ENCODE measurements at places on chromosomes 1 and 21.
A peak's percentile ranks its signal among the peaks of the same experiment; 100 is the strongest.

DNA sequence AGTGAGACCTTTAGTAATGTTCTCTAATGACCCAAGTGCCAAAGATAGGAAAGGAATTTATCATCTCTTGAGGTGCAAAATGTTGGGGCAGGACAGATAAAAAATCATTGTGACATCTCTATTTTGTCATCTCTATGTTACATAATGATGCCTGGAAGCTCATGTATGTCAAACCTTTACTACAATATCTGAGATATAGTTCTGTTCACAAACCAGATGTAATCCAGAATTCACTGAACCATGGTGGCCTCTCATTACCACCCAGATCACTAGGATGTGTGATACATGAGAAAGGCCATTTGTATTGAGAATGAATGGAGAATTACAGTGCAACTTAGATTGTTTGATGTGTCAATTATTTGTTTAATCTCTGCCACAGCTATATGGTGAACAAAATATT is 22.0 kb upstream of the KCTD3 start:
- DNase-seq = no peak

DNA sequence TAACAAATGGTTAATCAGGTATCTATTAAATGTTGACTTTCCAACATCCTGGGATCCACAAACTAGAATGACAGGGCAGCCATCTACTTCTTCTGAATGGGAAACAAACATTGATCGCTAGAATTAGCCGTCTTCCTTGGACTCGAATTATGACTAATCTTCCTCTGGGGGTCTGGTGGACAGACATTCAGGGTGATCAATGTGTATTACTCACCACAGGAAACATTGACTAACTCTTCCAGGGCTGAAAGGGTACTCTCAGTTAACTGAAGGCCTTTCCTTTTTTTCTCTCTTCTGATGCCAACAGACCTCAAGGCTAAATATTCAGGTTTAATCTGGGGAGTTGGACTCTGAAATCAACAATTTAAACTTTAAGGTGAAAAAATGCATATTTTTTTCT is 9.5 kb downstream of the NOL9 start:
- no peak for DNase-seq

DNA sequence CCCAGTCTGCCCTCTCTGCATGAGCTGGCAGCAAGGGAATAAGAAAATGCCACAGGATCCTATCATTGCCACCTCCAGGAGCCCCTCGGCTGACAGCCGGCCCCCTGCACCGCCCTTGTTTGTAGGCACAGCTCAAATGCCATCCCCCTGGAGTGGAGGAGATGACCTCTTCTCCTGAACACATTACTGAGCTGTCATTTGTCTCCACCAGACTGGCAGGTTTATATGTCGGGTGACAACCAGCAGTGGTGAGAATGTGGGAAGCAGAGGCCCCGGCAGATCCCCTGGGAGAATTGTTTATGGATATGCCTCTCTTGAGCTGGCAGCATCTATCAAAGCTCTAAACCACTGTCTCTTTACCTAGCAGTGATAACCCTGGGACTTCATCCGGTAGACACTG is 135.4 kb upstream of the FMN2 start:
- no peak for DNase-seq

DNA sequence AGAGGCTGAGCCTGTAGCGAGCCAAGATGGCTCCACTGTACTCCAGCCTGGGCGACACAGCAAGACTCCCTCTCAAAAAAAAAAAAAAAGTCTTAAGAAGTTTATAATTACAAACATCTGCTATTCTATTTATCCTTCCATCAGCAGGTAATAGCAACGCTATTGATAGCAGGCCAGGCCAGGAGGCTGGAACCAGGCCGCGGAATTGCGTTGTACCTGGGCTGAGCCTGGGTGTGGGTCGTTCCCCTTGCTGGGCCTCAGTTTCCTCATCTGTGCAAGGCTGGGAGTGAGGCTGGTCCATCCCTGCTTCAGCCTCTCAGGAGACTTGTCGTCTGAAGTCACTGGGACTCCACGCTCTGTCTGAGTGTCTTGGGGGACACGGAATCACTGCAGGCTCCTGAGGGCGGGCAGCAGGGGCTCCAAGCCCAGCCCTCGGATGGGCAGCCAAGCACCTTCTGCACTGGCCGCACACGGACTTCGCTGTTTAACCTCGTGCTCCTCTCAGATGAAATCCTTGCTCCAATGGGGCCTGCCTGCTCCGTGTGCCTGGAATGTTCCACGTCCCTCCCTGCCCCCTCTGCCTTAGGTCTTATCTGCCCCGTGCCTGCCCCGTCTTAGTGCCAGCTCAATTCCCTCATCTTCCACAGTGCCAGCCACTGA is 103.9 kb upstream of the C1orf174 start:
- DNase-seq = no peak

DNA sequence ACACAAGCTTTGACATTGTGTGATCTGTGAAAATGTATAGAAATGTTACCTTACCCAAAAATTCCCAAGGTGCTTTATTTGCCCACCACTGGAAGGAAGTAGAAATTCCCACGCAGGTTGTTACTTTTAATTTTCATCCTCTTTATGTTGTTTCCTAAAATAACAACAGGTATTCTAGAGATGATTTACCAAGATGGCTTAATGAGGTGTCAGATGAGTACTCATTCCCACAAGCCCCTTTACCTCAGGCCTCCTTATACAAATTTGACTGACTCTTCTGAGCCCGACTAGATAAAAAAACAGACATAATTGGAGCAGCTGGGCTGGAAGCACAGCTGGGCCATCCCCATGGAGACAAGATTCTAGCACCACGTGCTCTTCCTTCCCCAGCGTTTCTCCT is 114.6 kb downstream of the LIPI start:
- no peak for DNase-seq

- DNase-seq = no peak
Observed at GRCh38 chr1:200282497-200283122, 127.2 kb downstream of the ZNF281 start.

GRCh38 chr1:107432108-107432507 is 291.3 kb downstream of the NTNG1 start:
- DNase-seq = no peak

DNA sequence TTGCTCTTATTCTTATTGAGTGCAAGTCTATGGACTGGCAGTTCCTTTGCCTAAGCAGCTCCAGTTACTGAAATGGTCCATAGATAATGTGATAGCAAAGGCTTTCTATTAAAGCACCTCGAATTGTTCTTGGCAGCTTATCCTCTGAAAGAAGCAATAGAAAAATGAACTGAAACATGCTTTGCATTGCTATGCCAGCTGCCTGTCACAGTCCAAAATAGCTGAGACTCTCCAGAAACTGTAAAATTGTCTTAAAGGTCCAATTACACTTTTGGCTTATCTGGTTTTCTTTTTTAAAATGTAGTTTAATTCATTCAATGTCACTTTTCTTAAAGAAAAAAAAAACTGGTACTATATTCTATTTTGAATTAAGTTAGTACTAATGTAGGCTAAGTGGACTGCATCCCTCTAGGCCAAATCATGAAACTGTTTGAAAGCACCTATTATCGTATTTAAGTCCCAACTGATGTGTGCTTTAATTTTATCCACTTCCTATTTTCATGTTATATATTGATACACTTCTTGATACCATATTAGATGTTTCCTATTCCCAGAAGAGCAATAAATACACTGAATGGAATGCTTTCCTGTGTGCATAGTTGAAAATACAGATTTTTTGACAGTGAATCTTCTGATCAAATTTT is 208.0 kb upstream of the DEPDC1 start:
- DNase-seq = no peak

GRCh38 chr1:29057700-29058099 is 66.0 kb downstream of the TMEM200B start:
- no peak for DNase-seq

DNA sequence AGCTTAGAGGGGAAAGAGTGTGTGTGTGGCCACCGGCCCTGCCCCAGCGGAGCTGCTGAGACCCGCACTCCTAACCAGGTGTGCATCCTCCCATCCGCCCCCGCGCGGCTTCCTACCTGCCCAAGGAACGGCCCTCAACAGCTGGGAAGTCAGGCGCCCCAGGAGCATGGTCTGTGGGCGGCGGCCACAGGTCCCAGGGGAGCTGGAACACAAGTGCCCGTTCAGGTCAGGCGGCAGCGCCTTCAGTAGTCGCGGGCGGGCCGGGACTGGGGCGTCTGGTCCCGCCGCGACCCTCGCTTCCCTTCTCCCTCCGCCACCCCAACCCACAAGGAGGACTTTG is 448 bp downstream of the AURKAIP1 start:
- peak; percentile 54 for DNase-seq

GRCh38 chr1:79929356-79929755 is 922.8 kb upstream of the ADGRL4 start:
- DNase-seq = no peak

DNA sequence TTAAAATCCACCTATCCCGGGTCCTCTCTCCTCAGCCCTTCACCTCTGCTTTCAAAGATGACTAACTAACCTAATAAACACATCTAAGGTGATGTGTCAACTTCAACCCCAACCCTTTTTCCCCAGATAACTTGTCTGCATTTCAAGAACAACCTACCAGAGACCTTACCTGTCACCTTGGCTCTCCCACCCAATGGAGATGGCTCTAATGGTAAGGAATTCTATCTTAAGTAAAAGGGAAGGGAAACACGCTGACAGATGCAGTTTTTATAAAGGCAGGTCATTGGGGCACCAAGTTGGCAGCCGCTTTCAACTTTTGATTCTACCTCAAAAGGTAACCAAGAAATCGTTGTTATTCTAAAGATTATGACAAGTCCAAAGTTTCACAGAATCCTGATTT is 37.6 kb downstream of the MRPL39 start:
- peak; percentile 20 for DNase-seq

- no peak for DNase-seq
Observed at GRCh38 chr1:22865736-22866135, 106.9 kb downstream of the LACTBL1 start.
